ENCODE measurements at places on chromosomes 6 and 20. TPM values are rescaled to one million over a fixed set of nuclear protein-coding genes. Genes with fewer than 3 reads are reported as not detected.

GRCh38 chr6:109687271-109687761, 3.7 kb downstream of the AK9 start:
- H3K4me1 ChIP-seq, result peaks cover 19% of the 10 kb centered on the region
- DNase-seq, result no peak
- peaks cover 10% of the 10 kb centered on the region for H3K27me3 ChIP-seq

DNA sequence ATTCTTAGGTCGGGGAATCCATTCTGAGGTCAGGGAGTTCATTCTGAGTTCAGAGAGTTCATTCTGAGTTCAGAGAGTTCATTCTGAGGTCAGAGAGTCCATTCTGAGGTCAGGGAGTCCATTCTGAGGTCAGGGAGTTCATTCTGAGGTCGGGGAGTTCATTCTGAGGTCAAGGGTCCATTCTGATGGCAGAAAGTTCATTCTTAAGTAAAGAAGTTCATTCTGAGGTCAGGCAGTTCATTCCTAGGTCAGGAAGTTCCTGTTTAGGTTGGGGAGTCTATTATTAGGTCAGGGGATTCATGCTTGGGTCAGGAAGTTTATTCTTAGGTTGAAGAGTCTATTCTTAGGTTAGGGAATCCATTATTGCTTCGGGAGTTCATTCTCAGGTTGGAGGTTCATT, 16.5 kb upstream of the NXT1 start:
- no peak overlapping the region for H3K27ac ChIP-seq
- H3K4me3 ChIP-seq, result no peak overlapping the region
- H3K36me3 ChIP-seq, result no peaks in the 10 kb centered on the region
- H3K27me3 ChIP-seq, result no peaks in the 10 kb centered on the region

DNA sequence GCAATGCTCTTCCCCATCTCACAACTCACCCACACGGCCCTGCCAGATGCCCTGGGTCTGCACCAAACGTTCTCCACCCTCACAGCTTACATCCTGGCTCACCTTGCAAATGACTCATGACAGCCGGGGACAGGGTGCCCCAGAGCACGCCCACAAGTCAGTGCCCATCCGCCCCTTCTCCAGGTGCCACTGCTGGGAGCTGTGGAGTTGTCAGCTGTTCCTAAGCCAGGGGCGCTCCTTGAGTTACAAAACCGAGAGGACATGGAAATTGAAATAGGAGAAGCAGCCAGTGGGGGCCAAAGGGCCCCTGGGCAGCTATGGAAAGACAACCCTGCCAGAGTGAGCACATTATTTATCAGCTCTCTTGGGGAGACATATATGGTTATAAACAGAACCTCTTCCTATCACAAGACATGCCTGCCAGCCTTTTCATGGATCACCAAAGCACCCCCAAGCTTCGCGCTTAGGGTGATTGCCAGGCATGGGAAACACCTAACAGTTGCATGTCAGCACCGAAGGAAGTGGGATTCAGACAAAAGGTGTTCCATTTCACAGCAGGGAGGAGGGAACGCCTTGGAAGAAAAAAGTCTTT, 236.8 kb downstream of the LY86 start:
- no peak for DNase-seq
- H3K27me3 ChIP-seq, result peaks cover 19% of the 10 kb centered on the region
- no peak overlapping the region for H3K4me3 ChIP-seq

The LAMA5 gene
- total RNA-seq, result 3.1 TPM

The NKX2-2 gene
- not detected for total RNA-seq

Measured in activated T-helper 2 cell treated with anti-CD3 and anti-CD28 coated beads, Interferon-gamma antibody, Interleukin-2, Interleukin-4, amounts not matched to agents 10 μg/mL and 5 μg/mL and 100 μg/mL, durations not matched to agents 14 hours and 24 hours and 36 hours (primary cell).